ENCODE measurements at places on chromosomes 7 and 10.

DNA sequence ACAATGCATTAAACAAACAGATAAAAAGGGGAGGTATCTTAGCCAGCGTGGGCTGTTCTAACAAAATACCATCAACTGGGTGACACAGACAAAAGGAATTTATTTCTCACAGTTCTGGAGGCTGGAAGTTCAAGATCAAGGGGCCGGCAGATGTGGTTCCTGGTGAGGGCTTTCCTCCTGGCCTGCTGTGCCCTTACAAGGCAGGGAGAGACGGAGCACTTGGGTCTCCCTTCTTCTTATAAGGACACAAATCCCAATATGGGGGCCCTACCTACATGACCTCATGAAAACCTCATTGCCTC lies 281.6 kb upstream of the KLF14 start:
- DNase-seq = no peak

GRCh38 chr7:148572067-148572522 lies 18.5 kb upstream of the C7orf33 start:
- no peak for DNase-seq

DNA sequence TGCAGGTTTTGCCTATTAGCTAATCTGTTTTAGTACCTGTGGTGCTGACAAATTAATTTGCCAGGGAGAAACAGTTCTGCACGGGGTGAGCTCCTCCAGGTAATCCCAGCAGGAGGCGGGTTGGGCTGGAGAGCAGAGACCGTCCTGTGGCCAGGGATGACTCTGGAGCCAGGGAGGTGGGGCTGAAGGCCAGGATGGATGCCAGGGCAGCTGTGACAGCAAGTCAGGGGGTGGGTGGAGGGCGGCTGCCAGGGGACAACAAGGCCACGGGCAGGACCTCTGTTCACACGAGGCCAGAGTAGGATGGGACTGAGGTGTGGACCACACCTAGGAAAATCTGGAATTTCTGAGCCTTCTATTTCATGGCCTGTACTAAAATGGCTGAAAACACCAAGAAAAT lies 48.9 kb downstream of the C10orf143 start:
- DNase-seq = no peak

DNA sequence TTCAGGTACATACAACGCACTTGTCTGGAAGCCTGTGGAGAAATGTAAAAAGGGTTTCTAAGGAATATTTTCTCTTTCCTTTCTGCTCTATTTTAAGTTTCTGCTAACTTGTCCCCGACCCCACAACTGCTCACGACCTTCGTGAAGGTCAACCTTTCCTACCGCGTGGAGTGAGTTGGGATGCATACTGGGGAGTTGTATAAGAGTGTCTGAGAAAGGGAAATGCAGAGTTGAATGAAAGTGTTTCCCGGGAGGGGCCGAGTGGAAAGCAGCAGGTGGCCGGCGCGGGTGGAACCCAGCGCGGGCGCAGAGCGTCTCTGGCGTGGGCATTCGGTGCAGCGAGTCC lies 17.9 kb upstream of the ACBD5 start:
- no peak for DNase-seq

- DNase-seq = no peak
Measured at GRCh38 chr10:22629852-22630233, 84.5 kb downstream of the PIP4K2A start.

DNA sequence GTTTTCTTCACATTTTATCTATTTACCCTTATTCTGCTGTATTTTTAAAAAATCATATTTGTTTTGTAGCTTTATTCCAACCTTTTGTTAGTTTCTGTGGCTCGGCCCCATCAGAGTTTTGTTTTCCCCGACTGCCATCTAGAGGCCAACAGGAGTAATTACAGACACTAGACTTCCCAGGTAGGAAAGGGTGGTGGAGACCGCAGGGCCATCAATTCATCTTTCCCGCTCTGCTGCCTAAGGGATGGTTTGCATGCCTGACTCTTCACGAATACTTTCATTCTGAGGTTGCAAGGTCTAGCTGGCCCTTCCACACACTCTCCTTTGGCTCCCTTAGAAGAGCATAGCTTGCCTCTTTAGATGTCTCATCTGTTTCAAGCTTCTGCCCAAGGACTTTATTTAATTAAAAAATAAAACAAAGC lies 38.3 kb downstream of the LYZL2 start:
- DNase-seq = peak; percentile 29

DNA sequence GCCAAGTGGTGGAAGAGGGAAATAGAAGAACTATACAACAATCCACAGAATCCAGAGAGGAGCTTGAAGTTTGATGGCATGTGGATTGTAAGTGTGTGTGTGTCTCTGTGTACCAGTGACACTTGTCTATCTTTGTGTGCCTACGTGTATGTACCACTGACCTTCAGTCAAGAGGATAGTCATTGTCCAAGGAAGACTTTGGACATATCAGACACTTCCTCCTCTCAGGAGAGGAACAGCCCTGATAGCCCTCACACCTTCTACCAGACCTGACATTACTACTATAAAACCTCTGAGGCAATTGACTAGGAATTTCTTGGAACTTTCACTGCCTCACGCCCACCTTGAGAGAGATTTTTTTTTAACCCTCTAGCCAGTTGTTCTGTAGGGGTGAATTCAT lies 19.6 kb upstream of the MGAM2 start:
- no peak for DNase-seq

- DNase-seq = no peak
Measured at GRCh38 chr10:121302541-121303180, 295.6 kb downstream of the FGFR2 start.

DNA sequence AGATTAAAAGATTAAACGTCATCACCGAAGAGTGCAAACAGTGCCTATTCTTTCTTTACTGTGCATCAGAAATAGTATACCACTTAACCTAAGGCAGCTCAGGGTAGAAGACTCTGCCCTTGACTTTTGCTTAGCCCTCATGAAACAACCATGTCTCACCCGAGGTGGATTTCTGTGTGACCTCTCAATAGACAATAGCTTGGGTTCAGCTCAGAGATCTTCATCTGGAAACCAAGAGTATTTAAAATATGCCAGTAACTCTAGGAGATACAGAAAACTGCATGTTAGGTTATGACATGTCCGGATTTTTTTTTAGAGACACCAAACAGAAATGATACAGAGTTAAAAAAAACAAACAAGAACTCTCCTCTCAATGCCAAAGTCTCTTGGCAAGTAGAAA lies 75.8 kb downstream of the JAZF1 start:
- DNase-seq = no peak

DNA sequence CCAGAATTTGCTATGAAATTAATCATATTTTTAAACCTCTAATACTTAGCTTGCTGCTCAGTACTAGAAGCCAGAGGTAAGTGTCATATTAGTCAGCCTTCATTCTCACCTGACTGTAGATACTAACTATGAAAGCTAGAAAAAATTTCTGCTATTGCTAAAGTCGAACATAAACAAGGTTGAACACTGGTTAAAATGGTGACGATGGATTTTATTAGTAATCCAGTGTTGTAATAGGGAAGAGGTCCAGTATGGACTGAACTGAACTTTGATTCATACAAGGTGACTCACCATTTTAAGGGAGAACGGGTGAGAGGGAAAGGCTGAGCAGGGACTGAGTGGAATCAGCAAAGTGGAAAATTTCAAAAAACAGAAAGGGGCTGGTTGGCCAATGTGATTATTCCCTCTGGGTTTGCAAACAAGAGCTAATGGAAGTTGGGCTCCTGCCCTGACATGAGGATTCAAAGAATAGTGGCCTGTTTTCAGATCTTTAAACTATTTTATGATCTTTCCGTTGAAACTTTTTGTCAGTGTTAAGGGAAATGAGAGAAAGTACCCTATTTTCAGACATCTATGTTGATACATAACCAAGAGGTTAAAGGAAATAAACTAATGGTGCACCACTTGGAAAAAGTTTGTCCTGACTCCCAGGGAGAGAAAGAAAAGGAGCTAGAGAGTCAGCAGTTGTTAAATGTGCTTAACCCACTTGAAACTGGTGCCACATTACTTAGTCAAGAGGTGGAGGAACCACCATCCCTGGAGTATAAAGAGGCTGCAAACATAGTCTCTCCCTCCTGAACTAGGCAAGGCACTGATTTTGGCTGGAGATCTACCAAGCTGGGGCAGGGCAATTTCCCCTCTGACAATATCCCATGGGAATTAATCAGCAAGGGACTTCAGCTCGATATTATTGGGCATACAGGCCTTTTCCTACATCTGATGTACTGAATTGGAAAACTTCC lies 15.3 kb upstream of the AKR1C1 start:
- no peak for DNase-seq

- DNase-seq = no peak
Measured at GRCh38 chr10:116636976-116637375, 16.2 kb downstream of the PNLIPRP2 start.

DNA sequence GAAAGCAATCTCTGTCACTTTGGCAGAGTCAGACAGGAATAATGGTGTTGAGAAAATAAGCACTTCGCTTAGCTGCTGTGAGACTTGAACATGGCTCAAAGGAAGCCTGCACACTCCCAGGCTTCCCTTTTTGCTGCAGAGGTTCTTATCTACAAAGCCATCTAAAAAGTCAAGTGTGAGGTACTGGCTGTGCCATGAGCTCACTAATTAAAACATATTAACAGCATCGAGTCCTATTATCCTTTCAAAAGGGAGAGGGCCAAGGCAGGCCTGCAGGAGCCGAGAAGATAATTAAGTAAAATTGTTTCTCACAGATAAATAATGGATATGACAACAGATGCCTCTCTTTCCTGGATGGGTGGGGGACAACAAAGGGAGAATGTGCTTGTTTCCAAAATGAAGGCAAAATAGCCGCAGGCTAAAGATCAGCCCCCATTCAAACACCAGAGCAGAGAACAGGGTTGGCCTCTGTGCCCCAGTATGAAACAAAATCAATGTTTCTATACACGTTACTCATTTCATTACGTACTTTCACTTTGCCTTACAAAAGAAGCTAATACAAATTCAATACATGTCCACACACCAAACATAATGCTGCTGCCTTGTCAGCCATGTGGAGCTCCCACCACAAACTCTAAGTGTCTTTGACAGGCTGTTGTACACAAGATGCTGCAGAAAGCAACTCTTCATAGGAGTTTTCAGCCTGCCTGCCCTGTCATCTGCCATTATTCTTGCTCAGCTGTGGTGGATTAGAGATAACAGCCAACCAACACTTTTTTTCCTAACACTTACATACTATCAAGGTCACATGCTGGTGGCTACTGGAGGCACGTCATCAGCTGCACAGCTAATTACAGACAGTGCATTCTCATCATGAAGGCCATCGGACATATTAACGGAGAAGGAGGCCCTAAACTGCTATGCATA lies 55.3 kb downstream of the ELAPOR2 start:
- DNase-seq = no peak

DNA sequence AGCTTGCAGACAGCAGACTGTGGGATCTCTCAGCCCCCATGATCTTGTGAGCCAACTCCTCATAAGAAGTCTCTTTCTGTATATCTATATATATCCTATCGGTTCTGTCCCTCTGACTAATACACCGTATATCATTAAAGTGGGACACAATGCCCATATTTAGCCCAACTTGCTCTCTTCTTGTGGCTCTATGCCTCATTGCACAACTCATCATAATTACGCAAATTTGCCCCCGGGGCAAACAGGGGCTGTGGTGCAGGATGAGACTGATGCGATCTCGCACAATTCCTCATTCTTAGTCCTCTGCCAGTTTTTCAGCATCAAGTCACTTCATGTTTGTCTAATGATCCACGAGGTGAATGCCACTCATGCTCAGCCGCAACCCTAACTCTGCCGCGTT lies 183.2 kb downstream of the PRPF18 start:
- DNase-seq = no peak

GRCh38 chr10:69715156-69715898 lies 85.3 kb downstream of the FAM241B start:
- DNase-seq = no peak

- no peak for DNase-seq
Measured at GRCh38 chr10:103448746-103449145, 3.4 kb downstream of the CALHM2 start.

Measured in effector memory CD4-positive, alpha-beta T cell (primary cell).